CD4-positive, alpha-beta T cell treated with Interleukin-1 beta for 1 hour (primary cell): ENCODE measurements at places on chromosomes 16 and 17.

DNA sequence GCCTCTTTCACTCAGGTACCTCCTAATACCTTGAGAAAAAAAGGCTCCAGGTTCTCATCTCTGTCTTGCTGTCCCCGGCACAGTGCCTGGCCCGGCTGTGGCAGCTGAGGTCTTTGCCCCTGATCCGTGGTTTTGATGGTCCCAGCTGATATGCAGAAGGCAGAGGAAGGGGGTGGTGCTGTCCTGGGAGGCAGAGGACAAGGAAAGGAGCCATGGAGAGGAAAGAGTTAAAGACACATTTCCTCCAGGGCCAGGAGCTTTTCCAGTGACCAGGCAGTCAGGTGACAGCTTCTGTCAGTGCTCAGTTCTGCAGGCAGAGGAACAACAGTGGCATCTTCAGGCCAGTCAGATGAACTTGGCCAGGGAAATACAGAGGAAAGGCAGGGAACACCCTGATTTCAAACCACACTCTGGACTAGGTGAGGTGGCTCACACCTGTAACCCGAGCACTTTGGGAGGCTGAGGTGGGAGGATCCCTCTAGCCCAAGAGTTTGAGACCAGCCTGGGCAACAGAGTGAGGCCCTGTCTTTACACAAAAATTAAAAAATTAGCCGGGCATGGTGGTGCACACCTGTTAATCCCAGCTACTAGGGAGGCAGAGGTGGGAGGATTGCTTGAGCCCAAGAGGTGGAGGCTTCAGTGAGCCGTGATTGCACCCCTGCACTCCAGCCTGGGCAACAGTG lies 3.3 kb upstream of the COG1 start:
- DNase-seq, result no peak

GRCh38 chr16:47013910-47014309 lies 40.4 kb upstream of the DNAJA2 start:
- no peak for DNase-seq

DNA sequence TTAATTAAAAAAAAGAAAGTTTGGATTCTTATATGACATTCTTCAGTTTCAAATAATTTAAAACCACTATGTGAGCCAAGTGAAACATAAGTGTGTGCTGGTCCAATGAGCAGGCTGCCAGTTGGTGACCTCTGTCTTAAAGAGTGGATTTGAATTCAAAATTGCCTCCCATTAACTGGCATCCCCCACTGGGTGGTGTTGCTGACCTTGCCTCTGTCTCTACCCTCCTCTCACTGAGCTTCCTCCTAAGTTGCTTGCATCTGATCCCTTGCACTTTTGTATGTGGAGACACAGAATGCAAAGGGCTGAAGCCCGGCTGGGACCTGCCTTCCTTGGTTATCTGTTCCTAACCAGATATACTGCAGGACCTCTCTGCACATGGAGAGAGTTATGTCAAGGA lies 160.6 kb downstream of the CYLD start:
- no peak for DNase-seq

- DNase-seq, result no peak
Measured at GRCh38 chr16:68987734-68988457, 117.6 kb upstream of the HAS3 start.

GRCh38 chr16:86020971-86021370 lies 122.0 kb downstream of the IRF8 start:
- DNase-seq, result no peak

DNA sequence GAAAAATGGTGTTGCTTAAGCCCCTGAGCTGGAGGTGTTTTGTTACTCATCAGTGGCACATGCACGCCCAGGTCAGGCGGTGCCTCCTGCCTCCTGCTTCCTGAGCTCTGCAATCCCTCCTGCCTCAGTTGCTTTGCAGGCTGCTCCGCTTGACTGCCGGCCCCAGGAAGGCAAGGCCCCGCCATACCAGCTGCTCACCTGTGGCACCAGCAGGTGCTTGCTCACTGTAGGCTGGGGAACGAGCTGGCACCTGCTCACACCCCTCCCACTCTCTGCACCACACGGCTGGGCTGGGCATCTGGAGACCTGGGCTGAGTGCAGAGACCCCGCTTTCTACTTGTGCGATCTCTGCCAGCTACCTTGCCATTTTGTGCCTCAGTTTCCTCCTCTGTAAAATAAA lies 200.2 kb downstream of the RBFOX3 start:
- no peak for DNase-seq

GRCh38 chr17:44093231-44093900 lies 22.8 kb downstream of the G6PC3 start:
- DNase-seq, result no peak

GRCh38 chr17:70271200-70271599 lies 101.9 kb downstream of the KCNJ2 start:
- no peak for DNase-seq
